ENCODE measurements at places on chromosomes 3 and 15.

- no peak for DNase-seq
Measured at GRCh38 chr15:66937588-66937987, 127.8 kb upstream of the SMAD3 start.

DNA sequence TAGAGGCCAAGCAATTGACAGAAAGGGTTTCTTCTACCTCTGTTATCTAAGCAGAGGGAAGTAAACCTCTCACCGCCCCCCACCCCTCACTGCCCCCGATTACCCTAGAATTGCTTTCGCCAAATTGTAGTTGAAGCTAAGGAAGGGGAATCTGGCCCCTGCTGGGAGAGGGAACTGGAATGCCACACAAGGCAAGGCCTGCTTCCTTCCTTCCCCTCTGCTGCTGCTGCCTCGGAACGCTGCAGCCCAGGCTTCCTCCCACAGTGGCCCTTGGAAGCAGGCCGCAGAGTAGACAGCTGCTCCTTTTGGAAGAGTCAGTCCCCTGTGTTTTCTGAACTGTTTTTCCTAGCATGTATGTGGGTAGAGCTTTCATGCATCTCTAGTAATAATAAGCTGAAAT lies 21.6 kb downstream of the RLBP1 start:
- DNase-seq = no peak

DNA sequence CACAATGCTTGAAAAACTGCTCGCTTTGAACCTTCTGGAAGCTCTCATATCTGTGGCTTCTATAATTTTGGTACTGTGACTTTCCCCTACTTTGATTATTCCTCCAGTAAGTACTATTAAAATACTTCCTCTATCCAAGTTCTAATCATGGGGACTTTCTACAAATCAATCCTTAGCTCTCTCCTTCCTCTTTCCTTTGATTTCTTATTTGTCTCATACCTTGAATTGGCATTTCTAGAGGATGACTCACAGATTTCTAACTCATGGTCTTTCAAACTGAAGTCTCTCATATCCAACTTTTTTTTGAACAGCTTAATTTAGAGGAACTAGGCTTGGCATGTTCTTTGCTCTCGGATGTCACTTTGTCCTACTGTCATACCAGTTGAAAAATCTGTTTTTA lies 241.8 kb downstream of the TBC1D5 start:
- DNase-seq = no peak

GRCh38 chr15:90266061-90266431 lies 574 bp downstream of the NGRN start:
- no peak for DNase-seq

DNA sequence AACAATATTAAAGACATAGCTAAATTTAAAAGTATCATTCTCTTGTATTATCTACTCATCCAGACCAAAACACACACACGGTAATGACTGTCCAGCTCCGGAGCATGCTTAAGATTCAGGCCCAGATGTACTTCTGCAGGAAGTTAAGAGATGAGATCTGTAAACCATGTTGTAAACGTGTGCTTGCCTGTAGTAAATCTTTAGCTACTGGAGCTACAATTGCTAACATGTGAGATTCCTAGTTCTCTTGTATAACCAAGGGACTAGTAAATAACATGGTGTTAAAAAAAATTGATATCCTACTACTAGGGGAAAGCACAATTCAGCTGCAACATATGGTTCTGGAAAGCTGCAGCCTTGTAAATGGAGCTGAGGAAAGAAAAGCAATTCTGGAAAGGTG lies 651.7 kb upstream of the CCDC54 start:
- DNase-seq = no peak

DNA sequence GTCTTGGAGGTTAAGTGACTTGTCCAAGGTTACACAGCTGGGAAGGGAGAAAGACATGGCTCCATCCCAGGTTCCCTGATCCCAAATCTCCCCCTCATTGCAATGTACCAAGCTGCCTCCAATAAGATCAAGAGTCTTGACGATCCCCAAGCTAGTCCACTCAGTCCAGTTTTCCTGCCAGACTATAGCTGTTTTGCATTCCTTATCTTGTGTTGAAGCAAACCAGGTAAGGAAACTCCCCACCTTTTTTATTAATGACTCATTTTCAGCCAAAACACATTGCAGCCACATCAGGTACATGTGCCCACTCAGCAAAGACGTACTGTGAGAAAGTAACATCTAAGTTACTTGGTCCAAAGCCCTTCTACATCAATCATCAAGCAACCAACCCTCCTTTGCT lies 41.9 kb downstream of the LIPC start:
- DNase-seq = no peak

DNA sequence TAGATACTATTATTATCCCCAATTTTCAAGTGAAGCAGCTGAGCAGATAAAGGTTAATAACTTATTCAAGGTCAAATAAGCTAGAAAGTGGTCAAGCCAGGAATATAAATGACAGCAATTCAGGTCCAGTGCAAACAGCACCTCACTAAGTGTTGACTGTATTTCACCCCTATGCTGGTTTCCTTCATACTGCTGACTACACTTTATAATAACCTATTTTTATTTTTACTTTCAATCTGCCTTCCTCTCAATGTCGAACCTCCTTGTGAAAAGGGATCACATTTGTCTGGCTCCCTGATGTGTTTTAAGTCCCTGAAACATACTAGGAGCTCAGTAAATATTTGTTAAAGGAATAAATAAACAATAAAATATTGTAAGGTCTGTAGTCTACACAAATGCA lies 146.1 kb downstream of the NAALADL2 start:
- DNase-seq = no peak

DNA sequence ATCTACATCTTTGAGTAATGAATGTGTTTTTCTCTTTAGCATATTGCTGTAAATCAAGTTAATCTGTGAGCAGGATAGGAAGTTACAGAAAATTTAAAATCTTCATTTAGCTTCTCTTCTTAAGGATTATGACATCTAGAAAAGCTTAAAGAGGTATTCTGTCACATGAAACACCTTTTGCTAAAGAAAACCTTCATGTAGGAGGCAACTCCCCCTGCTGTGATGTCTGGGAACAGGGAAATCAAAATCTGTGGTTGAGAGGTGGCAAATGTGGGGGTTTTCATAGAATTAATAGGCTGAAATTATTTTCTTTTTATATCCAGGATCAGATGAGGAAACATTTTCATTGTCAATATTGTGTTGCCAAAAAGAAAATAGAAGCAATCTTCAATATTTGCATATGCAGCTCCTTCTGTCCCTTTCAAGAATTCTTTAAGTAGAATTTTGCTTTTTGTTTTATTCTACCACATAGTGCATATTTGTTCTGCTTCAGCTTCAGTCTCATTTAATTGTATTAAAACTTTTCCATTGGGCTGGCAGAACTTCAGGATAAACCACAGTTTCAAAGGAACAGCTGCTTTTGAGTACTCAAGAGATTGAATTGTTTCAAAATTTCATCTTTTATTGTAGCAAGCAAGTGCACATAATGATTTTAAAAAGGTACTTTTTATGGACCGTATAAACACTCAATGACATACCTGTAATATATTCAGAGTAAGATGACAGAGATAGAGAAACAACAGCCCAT lies 128.4 kb downstream of the RAP2B start:
- DNase-seq = no peak

GRCh38 chr15:38608682-38609081 lies 44.1 kb upstream of the RASGRP1 start:
- DNase-seq = no peak

- no peak for DNase-seq
Measured at GRCh38 chr3:120436523-120437050, 14.2 kb downstream of the FSTL1 start.

- no peak for DNase-seq
Measured at GRCh38 chr15:51240066-51240465, 98.3 kb downstream of the CYP19A1 start.

- no peak for DNase-seq
Measured at GRCh38 chr15:45314960-45315359, 62.9 kb downstream of the SLC28A2 start.

DNA sequence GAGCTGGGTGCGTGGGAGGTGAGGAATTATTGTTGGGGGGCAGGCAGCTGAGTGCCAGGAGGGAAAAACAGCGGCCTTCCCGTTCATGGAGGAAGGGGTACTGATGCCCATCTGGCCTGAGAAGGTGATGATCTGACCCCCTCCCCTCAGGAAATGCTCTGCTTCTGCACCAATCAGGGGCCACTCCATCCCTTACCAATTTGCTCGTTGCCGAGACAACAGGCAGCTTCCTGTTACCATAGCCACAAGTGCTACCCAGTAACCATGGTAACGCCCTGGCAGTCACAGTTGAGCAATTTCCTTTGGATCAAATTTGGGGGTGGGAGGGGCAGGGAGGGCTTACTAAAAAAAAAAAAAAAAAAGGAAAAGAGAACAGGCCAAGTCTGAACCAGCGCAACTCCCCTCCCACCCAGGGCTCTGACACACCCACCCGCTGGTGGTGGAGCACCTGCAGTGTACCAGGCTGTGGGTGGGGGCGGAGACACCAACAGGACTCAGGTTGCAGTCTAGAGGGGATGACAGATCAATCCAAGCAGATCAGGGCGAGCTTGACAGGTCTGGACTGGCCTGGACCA lies 13.7 kb downstream of the CELF6 start:
- no peak for DNase-seq

DNA sequence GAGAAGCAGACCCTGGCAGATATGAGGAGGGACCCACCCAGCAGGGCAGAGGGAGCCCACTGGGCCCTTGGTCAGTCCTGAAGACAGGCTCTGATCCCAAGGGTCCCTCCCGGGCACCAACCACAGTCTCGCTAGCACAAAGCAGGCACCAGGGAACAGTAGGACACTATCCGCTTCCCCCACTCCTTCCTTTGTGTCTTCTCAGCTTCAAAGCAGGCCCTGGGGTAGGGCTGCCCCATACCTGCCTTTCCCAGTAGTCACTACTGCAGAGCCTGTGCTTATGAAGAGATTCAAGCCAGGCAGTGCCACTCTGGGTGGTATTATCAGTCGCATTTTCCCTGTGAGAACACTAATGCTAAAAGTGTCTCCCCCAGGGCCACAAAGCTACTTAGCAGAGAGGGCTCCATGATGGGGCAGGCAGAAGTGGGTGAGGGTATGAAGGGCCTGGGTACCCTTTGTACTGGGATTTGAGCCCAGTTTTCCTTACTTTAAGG lies 32.7 kb downstream of the SRPRB start:
- no peak for DNase-seq

DNA sequence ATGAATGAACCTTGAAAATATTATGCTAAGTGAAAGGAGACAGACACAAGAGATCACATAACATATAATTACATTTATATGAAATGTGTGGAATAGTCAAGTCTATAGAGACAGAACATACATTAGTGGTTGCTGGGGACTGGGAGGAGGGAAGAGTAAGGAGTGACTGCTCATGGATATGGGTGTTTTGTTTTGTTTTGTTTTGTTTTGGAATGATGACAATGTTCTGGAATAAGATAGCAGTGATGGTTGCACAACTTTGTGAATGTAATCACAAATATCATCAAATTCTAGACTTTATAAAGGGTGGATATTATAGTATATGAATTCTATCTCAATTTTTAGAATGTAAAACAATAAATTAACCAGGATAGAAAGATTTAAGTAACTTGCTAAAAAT lies 57.4 kb upstream of the PHLDB2 start:
- no peak for DNase-seq

- DNase-seq = no peak
Measured at GRCh38 chr15:72086010-72086697, 31.8 kb downstream of the MYO9A start.

All from CMK (cell line).